ENCODE measurements at places on chromosomes 1 and 21.

DNA sequence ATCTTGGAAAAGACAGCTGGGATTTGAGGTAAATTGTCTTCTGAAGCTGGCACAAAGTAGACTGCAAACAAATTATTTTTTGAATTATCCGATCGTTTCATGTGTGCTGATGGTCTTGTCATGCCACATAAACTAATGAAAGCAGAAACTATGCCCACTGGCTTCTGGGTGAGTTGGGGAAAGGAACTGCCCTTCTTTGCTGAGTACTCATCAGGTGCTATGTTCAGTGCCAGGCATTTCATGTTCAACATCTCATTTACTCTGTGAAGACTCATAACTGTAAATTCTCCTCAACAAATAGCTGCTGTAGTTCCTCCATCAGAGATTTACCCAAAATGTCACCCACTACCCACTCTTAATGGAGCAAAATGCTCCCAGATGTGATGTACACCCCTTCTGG is 1.2 kb downstream of the TRIT1 start:
- no peak for DNase-seq

GRCh38 chr1:103467100-103467499 is 58.4 kb upstream of the RNPC3 start:
- no peak for DNase-seq

DNA sequence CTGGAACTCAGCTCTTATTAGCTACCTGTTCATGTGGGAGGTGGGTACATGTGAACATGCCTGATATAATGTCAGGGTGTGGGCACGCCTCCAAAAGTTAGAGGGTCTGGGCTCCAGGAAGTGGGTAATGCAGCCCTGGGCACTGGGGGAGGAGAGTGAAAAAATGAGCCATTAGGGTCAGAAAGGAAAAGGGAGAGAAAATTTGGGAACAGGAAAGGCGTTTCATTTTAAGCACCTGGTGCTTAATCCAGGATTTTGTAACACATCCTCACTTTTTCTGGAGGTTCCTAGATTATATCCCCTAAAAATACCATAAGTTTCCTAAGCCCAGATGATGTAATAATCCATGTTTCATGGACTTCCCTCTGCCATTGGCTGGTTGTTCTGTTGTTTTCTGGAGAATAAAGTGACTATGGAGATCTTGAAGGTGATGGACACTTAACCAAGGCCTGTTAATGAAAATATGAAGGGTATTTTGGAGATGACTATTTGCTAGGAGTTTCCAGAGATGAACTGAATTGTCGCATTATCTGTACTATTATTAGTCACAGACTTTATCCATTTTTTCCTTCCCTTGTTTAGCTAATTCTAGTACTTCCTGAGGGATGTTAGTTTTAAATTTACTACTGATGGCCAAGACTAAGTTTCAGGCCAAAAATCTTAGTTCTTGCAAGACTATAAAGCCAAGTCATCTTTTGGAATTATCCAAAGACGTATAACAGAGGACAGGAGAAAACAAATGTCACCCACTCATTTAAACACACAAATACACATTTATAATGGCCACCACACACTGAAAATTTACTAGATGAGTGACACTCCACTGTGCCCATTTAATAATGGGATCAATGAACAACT is 24.4 kb upstream of the TARBP1 start:
- DNase-seq = no peak

GRCh38 chr1:203570805-203571204 is 55.8 kb upstream of the ATP2B4 start:
- no peak for DNase-seq

GRCh38 chr1:163168053-163168452 is 34.7 kb downstream of the RGS5 start:
- no peak for DNase-seq

DNA sequence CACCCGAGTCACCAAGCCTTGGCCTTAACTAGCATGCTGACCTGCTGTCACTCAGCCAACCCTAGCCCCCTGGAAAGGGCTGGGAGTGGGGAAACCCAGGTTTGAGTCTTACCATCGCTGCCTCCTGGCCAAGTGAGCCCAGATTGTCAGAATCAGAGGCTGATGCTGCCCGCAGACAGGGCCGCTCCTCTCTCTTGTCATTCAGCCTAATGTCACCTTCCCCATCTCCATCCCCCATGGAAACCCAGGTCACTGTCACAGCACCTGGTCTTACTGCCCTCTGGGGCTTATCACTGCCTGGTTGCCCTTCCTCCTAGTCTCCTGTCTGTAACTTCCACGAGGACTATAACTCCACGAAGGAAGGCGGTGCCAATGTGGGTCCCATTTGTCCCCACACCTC is 53.6 kb upstream of the CASZ1 start:
- no peak for DNase-seq

DNA sequence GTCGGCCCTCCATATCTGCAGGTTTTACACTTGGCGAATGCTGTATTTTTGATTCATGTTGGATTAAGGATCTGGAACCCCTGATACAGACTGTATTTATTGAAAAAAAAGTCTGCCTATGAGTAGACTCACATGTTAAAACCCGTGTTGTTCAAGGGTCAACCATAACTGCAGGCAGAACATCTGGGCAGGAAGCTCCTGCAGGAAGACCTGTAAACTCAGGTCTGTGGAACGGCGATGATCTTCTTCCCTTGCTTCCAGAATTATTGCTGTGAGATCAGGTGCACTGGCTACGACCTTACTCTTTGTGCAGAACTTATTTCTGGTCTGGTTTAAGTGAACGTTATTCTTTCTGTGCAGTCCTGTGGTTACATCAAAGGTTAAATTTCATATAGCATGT is 96.6 kb downstream of the DISC1 start:
- DNase-seq = no peak

DNA sequence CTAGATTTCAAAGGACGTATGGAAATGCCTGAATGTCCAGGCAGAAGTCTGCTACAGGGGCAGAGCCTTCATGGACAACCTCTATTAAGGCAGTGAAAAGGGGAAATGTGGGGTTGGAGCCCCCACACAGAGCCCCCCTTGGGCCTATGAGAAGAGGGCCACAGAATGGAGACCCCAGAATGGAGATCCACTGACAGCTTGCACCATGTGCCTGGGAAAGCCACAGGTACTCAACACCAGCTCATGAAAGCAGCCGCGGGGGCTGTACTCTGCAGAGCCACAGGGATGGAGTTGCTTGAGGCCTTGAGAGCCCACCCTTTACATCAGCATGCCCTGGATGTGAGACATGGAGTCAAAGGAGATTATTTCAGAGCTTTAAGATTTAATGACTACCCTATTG is 108.7 kb downstream of the DMRTB1 start:
- no peak for DNase-seq

DNA sequence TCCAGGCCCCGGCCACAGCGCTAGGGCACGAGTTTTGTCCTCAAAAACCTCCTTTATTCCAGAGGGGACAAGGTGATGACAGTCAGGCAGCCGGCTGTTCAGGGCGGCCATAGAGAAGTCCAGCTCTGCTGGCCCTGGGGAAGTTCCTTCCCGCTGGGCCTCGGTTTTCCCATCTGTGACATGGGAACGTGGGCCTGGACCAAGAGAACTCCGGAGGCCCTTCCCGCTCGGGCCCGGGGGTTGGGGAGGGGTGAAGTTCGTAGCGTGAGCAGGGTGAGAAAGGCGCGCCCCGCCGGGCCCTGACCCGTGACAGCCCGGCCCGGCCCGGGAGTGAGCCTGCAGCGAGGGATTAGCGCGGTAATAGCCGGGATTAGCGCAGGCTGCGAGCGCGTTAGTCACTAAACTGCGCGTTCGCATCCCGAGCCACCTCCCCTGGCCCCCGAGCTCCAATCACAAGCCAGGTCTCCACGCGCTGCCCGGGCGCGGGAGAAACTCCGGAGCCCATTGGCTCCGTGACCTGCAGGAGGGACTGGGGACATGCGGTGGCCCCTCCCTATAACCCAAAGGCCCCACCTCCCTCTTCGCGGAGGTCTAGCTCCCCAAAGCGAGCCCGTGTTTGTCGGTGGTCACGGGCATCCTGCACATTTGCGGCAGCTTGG is 29.8 kb upstream of the PADI2 start:
- DNase-seq = no peak

DNA sequence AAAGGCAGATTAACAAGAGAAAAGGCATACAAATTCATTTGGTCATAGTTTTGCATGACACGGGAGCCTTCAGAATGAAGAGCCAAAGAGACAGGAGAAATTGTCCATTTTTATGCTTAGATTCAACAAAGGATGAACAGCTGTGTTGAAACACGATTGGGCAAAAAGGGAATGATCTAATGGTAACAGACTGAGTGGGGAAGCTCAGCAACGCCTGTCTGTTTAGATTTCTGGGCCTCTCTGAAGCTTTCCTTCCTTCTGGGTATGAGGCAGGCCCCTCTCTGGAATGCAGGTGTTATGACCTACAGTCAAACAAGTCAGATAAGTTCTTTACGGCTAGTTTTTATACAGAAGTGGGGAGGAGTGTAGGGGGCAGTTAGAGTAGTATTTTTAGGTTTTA is 154.6 kb downstream of the RGS7 start:
- no peak for DNase-seq

DNA sequence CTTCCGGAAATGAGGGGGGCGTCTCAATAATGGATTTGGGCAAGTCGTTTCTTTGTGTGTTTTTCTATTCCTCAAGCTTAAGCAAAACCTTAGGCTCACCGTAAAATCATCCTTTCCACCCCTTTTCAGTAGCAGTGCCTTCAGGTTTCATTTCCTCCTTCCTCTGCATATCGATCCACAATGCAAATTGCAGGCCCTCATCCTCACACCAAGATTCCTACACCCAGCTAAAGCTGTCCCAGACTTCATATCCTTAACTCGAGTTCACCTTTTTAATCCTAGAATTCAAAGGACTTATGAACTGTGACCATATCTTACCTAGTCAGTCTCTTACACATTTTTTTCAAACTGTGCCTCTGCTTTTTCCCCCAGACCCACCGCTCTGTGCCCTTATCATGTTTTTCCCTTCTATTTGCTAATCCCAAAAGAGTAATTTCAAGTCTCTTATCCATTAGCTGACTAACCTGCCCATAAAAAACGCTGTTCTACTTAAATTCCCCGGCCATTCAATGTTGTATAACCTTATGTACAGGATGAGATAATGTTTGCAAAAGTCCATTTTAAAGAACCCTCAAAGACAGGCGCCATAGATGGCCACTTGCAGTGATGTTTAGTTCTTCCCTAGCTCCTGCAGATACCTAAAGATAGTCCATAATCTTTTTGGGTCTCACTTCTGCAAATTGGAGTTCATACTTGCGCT is 1.5 kb downstream of the AKIRIN1 start:
- DNase-seq = no peak

GRCh38 chr1:37028981-37029617 is 5.2 kb downstream of the GRIK3 start:
- DNase-seq = no peak

DNA sequence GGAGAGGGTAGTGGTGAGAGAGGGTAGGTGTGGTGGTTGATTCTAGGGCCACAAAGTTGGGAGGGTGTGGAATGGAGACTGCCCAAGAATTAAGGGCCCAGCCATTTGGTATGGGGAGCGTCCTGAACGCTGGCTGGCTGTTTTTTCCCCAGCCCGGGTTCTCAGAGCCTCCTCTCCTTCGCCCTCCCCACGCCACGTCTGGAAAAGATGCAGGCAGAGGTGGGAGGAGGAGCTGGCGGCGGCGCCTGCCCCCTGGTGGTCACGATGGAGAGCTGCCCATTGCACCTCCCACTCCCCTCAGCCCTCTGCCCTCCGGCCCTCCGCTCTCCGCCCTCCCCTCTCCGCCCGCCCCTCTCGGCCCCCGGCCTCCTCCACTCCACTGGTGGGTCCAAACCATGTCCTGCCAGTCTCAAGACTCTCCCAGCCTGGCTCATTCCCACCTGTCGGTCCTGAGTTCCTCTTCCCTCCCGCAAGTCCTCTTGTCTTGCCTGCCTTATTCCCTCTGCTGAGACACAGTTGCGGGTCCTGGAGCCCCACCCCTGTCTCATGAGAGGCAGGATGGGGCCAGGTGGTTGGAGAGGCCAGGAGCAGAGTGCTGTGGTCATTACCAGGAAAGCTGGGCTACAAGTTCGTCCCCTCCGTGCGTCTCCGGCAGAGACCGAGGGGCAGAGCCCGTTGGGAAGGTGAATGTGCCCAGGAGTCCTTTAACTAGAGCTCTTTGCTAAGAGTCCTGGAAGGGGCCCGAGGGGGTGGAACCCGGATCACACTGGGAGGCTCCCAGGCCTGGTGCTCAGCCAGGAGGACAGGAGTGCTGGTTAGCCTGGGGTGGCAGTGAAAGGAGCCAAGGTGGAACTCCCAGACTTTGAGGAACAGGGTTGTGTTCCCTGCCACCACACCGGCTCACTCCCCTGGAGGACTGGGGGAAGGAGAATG is 22.6 kb downstream of the ETNK2 start:
- DNase-seq = peak; percentile 52

GRCh38 chr1:2585318-2586092 is 1.1 kb upstream of the PRXL2B start:
- peak; percentile 74 for DNase-seq

GRCh38 chr21:29072873-29073221 is 601 bp downstream of the CCT8 start:
- no peak for DNase-seq

DNA sequence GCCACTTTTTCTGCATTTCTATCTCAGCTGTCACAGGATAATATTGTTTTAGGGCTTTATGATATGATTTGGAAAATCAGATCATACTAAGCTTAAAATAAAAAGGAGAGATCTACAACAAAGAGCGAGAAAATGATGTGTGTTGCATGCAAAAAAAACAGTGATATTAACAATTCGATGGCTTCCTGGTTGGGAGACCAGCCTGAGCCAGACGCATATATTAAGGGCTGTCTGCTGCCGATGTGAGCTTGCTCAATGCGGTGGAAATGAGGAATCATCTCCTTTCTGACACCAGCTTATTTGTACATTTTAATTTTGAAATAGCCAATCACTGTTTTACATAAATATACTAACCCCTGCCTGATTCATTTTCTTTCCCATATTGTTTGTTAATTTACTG is 862.6 kb downstream of the USP25 start:
- no peak for DNase-seq

GRCh38 chr1:53393325-53393792 is 65.5 kb upstream of the LRP8 start:
- peak; percentile 63 for DNase-seq

DNA sequence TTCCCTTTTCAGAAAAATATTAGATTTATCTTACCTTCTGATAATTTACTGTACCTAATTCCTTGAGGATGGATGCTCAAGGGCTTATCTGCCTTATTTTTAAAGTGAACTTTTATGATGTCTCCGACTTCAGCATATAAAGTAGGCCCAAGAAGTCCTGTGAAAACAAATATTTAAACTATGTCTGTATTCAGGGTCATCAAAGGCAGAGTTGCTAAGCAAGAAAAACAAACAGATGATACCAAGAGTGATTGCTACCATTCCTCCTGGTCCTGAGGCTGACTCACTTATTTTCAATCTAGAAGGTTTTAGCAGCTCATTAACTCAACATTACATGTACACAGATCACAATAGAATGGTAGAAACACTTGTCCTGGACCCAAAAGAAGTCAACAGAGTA is 14.1 kb downstream of the F5 start:
- DNase-seq = no peak

- no peak for DNase-seq
Measured at GRCh38 chr1:193927550-193927949, 741.1 kb upstream of the B3GALT2 start.
